ENCODE measurements at places on chromosomes 5 and 9.
A peak's percentile ranks its signal among the peaks of the same experiment; 100 is the strongest.

- DNase-seq: peak; percentile 20
These were observed 1.3 kb upstream of the ITGA2 start for GRCh38 chr5:52987711-52988331.

DNA sequence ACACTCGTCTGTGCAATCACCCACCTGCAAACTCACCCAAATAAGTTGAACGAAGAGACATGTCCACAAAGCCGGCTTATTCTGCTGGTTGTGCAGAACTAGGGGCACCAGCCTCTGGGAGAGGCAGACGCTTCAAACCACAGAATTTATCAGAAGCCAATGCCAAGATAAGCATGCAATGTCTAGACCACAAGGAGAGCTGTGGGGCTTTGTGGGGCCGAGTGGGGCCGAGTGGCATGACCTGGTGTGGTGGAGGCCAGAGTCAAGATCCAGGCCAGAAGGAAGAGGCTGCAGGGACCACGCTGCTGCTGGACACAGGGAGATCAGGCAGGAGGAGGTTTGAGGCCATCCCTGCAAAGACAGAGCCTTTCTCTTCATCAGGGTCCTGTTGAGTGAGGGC is 259.0 kb downstream of the IRX2 start:
- DNase-seq: no peak

- DNase-seq: no peak
These were observed 467.3 kb downstream of the ENC1 start for GRCh38 chr5:74173241-74173640.

GRCh38 chr5:107088907-107089306 is 581.8 kb downstream of the EFNA5 start:
- no peak for DNase-seq

GRCh38 chr9:121744002-121744686 is 92.7 kb downstream of the DAB2IP start:
- peak; percentile 64 for DNase-seq

DNA sequence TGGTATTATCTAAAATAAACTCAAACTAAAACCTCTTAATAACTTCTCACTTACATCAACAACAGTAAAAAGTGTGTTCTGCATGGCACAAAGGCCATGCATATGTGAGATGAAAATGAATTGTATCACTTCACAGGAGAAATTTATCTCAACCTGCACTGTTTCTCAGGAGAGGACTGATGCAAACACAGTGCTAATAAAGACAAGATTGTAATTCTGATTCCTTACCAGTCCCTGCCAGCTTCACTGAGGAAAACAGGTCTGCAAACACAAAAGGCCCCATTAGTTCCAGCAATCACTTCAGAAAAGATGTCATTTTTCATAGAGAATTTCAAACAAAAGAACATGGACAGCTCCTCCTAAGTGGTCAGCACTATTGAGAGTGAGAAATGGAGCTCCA is 117.3 kb upstream of the PDE4D start:
- no peak for DNase-seq

DNA sequence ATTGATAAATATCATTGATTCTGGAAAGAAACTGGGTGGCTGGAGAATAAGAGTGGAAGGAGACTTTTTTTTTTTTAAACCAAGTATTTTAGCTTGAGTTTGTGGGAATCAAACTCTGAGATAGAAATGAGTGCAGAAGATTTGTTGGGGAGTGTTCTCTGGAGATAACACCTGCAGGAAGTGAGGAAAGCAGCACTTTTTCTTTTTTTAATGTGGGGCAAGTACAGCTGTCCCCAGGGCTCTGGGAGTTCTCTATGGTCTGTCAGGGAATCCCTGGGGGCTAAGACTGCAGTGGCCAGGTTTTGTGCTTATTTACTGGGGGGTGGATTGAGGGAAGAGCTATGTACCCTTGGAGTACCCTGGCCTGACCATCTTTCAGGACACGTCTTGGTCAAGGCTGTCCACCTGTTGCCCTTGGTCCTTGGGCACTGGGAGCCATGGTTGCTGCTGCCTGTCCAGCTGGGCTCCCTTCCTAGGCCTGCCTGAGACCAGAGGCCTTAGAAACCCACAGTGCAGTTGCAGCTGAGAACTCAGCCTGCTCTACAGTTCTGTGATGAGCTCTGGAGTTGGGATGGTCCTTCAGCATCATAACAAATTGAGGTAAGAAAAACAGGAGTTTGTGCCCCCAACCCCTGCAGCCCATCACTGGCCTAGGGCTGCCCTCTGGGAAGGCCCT is 85.8 kb downstream of the PHAX start:
- DNase-seq: no peak

DNA sequence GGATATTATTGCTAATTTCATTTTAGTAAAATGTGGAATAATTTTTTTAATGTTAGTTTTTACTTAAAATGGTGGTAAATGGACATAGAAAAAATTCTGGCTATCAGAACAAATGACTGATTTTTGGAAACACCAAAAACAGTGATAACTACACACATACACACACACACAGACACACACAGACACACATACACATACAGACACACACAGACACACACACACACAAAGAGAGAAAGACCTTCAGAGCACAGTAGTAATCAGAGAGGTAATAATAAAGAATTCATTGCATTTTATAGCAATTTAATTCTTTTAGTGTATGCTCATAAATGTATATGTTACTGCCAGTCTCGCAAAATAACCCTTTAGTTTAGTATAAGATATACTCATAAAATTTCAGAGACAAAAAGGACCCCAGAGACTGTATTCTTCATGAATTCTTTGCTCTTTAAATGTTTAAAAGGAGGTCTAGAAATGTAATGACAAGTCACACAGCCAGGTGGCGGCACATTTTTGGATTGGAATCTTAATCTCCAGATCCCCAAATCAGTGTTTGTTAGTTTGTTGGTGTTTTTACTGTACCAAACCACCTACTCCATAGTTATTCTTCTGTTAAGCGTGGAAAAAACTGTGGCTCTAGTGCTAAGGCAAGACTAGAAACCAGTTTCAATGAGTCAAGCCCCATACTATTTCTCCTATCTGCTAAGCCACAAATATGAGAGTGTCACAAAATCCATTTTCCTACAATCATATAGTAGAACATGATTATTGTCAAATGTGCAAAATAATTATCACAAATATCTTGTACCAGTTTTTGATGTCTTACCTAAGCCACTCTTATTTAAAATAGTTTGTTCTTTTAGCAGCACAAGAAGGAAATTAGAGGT is 109.9 kb downstream of the EDIL3 start:
- peak; percentile 30 for DNase-seq

DNA sequence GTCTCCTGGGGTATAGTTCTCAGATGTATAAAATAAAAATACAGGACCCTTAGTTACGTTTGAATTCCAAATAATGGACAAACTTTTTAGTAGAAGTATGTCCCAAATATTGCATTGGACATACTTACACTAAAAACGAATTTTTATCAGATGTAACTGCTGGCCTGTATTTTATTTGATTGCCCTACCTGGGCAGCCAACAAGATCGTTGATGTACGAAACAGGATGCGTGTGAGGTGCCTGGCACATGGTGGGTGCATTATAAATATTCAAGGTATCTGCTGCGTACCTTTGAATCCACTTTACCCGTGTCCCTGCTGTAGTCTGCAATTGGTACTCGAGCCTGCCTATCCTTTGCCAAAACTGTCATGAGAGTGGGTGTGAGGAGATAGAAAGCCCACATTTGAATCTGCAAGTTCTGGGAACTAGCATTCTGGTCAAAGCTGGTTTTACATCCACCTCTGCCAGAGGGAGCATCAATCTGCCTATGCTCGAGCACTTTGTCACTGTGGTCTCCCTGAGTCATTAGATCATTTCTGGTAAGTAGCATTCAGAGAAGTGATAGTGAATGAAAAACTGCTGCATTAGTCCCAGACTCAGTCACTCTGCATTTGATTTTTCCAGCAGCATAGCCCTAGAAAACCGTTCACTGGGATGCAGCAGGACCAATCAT is 133.7 kb upstream of the IQGAP2 start:
- DNase-seq: no peak

- no peak for DNase-seq
These were observed 164.7 kb upstream of the IRX4 start for GRCh38 chr5:2047341-2047927.

DNA sequence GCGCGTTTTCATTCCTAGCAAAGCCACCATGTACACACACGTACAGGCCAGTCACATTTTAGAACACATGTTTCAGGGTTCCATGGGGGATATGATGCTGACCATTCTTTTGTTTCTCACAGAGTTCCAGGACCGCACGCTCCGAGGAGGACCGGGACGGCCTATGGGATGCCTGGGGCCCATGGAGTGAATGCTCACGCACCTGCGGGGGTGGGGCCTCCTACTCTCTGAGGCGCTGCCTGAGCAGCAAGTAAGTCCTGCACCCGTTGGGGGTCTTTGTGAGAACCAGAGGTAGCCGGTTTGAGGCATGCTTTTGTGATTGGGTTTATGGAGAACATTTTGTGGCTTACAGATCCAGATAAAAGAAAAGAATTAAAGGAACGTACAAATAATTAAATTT is 30.8 kb downstream of the ADAMTSL1 start:
- no peak for DNase-seq

DNA sequence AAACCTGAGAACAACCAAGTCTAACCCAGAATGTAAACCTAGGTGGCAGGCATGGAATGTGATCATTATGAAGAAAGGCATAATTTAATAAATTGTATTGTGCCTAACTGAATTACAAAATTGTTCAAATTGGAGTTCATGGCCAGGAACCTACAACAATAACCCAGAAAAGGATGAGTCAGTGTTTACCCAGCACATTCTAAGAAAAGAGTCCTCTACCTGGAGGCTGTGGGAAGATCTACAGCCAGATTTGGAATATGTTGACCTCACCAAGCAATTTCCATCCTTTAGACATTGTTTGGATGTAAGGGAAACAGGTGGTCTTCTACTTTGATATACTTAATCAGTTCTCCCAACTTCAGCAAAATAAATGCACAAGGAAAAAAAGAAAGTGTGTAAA is 152.2 kb downstream of the TMEM161B start:
- no peak for DNase-seq

GRCh38 chr5:14956423-14957046 is 85.0 kb upstream of the ANKH start:
- DNase-seq: no peak

DNA sequence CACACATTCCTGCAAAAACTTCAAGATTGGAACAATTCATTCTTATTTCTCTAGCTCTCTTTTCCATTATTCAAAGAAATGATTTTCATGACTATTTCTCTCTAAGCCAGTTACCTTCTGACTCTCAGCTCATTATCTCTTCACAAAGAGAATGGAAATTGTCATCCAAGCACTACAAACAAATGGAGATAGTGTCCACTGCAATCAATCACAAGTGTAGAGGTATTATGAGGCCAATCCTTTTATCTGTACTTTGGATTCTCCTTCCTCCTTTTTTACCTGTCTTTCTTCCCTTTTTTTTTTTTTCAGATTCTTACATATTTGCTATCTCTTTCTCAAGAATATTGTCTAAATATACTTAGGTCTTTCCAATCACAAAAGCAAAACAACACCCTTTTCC is 497.7 kb upstream of the MEF2C start:
- DNase-seq: no peak

DNA sequence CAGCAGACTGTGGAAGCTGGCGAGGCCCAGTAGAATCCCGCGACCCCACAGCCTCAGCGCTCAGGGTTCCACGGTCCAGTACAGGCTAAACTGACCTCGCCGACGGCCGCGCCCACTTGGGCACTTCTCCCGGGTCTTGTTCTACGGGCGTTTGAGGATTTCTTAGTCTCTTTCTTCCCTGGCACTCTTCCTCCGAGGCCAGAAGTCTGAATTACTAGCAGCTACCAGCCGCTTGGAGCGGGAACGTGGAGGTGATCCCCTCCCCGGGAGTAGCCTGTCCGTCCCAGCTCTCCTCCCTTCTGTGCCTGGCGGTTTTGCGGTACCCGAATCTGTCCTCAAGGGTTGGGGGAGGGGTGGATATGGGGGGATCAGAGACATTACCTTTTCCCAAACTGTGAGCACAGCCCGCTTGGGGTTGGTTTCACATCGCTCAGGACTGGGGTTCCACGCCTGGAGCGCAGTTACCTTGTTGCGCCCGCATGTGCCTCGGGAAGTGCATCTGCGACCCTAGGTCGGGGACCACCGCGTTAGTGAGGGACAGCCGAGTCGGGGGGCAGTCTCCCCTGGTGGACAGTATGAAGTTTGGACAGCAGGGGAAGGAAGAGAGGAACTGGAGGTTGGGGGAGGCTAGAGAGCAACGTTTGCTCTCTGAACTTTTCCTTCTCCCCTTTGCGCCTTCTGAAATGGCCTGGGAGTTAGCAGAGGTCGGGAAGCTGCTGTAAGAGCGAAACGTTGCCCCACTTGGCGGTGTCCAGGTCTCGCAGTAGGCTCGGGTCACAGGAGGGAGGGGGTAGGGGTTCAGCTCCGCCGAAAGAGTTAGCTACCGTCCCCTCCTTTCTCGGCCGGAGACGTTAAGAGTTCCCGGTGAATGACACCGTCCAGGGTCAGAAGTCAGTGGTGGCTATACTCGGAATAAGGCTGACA is 190.8 kb downstream of the MEF2C start:
- no peak for DNase-seq

DNA sequence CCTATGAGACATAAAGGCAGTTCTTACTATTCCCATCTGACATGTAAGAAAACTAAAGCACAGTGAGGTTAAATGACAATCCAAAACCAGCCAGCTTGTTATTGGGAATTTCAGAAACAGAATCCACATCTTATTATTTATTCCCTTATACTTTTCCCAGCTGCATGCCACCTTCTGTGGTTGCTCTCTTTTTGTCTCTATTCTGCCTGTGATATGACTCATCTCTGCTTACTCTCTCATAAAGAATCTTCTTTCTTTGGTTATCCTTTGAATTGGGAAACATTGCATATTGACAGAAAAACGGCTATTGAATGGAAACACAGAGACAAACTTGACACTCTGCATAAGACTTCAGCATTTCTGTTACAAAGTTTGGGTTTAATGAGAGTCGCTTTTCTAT is 183.2 kb downstream of the TLR4 start:
- no peak for DNase-seq
